Stimulated activated CD8-positive, alpha-beta memory T cell treated with anti-CD3 and anti-CD28 coated beads, Interleukin-2, amount 100 ng/mL, for 1 hour (primary cell): ENCODE measurements at places on chromosomes 16 and 17.

DNA sequence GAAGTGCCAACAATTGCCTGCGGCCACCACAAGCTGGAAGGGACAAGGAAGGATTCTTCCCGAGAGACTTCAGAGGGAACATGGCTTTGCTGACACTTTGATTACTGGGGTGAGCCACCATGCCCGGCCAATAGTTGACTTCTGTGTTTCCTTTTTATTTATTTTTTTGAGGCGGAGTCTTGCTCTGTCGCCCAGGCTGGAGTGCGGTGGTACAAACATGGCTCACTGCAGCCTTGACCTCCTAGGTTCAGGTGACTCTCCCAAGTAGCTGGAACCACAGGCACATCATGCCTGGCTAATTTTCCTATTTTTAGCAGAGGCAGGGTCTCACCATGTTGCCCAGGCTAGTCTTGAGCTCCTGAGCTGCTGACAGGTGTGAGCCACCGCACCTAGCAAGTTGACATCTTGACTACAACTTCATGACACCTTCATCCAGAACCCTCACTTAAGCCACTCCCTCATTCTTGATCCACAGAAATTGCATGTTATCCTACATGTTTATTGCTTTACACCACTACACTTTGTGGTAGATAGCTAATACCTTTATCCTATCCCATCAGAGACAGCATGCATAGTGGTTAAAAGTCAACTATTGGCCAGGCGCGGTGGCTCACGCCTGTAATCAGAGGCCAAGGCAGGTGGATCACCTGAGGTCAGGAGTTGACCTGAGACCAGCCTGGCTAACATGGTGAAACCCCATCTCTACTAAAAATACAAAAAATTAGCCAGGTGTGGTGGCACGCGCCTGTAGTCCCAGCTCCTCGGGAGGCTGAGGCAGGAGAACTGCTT lies 16.1 kb upstream of the GPRC5C start:
- no peak for DNase-seq

DNA sequence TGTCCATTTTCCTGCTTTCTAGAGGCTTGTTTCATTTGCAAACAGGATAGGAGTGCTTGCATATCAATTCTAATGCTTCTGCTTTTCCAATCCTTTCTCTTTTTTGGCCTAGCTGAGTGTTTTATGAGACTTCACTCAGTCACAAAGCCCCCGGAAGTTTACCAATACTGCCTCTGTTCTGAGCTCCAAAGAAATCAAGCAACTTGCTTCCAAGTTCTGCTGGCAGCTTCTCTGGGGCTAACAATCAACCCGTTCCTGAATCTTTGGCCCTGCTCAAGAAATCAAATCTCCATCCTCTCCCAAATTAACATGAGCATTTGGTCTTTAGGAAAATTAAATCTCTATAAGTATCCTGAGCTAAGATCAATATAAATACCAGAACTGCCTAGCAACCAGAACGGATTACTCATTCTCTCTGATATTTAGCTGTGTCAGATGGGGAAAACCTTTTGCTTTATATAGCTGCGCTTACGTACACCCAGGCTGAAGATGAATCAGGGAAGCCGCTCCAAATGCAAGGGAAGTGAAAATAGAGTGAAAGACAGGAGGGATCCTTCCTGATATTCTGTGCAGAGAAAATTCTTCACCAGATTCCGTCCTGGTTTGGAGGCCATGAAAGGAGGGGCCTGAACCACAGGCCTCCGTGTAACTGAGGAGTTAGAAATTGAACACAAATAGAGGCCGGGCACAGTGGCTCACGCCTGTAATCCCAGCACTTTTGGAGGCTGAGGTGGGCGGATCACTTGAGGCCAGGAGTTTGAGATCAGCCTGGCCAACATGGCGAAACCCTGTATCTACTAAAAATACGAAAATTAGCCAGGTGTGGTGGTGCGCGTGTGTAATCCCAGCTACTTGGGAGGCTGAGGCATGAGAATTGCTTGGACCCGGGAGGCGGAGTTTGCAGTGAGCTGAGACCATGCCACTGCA lies 23.3 kb upstream of the GRB2 start:
- DNase-seq: no peak

GRCh38 chr17:2453325-2453724 lies 52.5 kb upstream of the MNT start:
- no peak for DNase-seq

DNA sequence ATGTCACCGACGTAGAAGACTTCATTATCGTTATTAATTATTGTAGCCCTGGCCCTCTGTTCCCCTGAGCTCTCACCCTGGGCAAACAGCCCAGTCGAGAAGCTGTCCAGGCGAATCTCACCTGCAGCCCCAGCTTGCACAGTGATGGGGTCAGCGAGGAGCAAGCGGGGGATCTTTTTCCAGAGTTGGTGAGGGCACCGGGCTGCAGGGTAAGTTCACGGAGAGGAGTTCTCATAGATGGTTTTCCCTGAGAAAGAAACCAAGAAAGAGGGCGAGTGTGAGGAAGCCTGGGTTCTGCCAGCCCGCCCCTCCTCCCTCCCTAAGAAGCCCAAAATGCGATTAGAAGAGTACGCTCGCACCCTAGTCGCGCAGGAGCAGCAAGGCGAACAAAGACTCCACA lies 436 bp downstream of the SPAG5 start:
- no peak for DNase-seq

DNA sequence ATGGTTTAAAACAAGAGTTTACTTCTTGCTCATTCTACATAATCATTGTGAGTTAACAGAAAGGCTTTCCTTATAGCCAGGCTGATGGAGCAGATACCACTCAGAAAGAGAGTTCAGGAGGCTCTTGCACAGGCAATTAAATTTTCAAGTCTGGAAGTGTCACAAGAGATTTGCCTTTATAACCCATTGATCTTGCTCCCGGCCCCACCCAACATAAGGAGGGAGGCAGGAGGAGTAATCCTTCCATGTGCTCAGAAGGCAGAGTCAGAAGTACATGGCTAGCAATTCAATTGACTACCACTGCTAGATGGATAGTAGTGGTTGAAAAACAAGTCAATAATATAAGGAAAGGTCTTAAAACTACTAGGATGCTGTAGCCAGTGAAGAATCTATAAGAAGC lies 346.3 kb upstream of the CDH11 start:
- no peak for DNase-seq

- no peak for DNase-seq
Observed at GRCh38 chr17:20779521-20779920, 200.0 kb downstream of the CDRT15L2 start.

- DNase-seq: no peak
Observed at GRCh38 chr17:79002291-79002690, 7.3 kb downstream of the CANT1 start.

GRCh38 chr17:35460354-35460851 lies 11.8 kb upstream of the SLFN13 start:
- DNase-seq: peak; percentile 34

- no peak for DNase-seq
Observed at GRCh38 chr17:52237151-52237550, 78.6 kb upstream of the CA10 start.

GRCh38 chr17:79276821-79277220 lies 202.2 kb downstream of the ENGASE start:
- DNase-seq: no peak
